ENCODE measurements at places on chromosomes 5 and 9. TPM values are rescaled to one million over a fixed set of nuclear protein-coding genes. Genes with fewer than 3 reads are reported as not detected.

The PDLIM4 gene
- 10.6 TPM for total RNA-seq

The SV2C gene
- total RNA-seq, result 0.05 TPM

DNA sequence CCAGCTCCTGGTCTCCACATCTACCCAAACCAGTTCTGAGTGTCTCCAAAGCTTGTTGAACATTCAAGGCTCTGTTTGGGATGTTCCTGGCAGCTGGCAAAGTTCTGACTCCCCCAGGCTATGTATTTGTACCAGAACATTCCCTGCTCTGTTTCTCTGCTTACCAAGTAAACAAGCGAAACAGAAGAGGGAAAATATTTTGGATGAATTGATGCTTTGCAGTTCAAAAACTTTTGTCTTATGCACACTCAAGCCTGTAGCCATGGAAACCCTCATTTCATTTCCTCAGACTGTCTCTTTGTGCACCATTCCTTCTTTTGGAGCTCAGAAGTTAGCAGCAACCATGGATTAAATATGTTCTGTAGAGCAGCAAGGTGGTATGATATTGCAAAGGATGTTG is 145.8 kb downstream of the ACTL7B start:
- DNase-seq, result no peak

The NR4A3 gene
- 0.46 TPM for total RNA-seq

The P4HA2 gene
- 19.0 TPM for total RNA-seq

The AMBP gene
- 3.3 TPM for total RNA-seq
